ENCODE measurements at places on chromosomes 3 and 15.

DNA sequence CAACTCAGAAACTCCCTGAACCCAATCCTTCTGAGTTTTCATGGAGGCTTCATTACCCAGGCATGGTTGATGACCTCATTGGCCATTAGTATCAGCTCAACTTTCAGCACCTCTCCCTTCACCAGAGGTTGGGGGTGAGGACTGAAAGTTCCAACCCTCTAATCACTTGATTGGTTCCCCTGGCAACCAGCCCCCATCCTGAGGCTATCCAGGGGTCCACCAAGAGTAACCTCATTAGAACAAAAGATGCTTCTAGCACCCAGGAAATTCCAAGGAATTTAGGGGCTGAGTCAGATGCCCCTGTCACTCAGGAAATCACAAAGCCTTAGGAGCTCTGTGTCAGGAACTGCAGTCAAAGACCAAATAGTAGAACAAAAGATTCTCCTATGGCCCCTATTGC, 43.8 kb downstream of the ADAMTSL3 start:
- no peak for DNase-seq

- DNase-seq = no peak
Measured at GRCh38 chr15:98952381-98952803, 55.2 kb downstream of the PGPEP1L start.

DNA sequence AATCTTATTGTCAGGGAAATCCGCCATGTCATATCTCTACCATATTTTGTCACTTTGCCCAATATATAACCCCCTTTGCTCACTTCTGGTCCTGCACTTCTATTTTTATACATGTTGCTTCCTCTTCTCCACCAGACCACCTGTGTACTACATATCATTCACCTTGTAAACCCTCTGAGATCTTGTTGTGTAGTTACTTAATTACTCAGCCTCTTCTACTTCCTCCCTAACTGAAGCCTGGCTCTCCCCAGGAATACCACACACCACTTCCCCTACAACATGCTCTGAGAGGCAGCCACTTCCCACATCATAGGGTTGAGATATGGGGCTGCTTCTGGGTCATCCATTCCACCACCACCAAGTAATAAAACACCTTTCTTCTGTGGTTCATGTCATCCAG, 10.0 kb downstream of the HEXA start:
- DNase-seq = peak; percentile 11

DNA sequence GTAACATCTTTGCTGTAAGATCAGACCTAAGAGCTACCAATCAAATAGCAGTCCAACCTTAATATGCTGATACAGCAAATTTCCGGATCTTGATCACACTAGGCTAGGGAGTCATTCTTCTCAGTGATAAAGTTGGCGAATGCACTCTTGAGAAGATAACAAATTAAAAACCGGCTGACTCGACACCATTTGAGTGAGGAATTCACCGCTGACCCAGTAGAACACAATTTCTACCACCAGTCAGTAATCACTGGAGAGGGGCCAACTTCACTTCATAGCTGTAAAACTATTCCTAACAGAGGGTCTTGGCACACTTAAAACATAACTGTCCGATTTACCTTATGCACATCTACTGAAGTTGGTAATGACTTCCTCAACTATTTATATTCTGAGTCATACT, 47.2 kb downstream of the MEIS2 start:
- DNase-seq = no peak

- DNase-seq = peak; percentile 44
Measured at GRCh38 chr3:128190501-128190900, 37.2 kb downstream of the EEFSEC start.

DNA sequence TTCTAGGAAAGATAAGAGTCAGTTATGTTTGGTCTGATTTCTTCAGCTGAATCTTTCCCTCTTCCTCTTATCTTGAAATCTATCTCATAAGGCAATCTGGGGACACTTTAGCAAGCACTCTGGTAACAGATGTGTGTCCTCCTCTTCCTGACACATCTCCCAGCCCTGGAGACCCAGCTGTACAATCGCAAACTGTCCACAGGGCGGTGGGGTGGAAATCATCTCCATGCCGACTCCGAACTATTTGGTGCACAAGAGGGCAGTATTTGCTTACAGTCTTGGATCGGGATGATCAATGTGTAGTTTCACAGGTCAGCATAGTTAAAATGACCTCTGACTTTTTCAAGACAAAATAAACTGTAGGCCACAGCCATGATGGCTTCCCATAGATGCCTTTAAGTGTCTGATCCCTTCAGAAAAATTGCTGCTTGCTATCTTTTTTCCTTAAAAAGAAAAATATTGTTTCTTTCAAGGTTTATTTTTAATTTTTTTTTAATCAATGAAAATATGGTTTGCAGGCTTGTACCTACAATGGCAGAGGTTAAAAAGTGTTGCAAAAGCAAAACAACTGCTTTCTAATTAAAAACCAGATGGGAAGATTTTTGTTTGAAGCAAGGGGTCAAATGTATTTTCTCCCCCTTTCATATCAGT, 17.7 kb downstream of the EEFSEC start:
- DNase-seq = peak; percentile 79

DNA sequence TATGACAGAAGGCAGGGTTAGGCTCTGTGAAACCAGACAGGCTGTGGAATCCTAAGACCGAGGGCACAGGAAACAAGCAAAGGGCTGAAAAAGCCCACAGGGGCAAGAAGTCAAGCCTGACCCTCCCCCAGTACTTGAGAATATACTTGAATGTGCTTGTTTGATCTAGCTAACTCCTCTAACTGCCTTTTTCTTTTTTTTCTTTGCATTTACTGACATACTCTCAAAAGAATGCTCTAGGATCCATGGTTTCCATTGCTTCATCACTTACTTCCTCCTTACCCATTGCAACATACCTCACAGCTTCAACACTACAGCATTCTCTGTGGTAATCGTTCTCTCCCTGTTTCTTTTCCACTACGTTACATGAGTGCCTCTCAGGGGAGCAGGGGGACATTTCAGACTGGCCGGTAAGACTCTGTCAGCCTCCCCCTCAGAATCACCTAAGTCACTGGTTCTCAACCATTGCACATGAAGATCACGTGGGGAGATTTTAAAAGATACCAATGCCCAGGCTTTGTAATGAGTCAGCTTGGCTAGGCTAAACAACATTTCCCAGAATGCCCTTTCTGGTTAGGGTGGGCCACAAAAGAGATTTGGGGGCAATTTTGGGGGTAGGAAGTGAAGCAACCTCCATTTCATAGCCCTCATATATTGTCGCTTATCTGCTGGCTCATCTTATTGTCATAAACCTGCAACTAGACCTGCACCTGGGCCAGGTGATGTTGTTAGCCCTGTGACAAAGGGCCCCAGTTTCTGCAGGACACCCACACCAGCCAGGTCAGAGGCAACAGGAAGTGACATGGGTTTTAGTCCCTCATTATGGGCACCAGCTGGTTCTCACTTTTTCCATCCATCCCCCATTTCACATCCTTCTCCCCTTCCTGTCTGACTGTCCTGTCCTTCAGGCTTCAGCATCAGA, 24.6 kb upstream of the RSL24D1 start:
- DNase-seq = peak; percentile 96

- DNase-seq = peak; percentile 100
Measured at GRCh38 chr3:141331377-141332318, 36.7 kb upstream of the ZBTB38 start.

DNA sequence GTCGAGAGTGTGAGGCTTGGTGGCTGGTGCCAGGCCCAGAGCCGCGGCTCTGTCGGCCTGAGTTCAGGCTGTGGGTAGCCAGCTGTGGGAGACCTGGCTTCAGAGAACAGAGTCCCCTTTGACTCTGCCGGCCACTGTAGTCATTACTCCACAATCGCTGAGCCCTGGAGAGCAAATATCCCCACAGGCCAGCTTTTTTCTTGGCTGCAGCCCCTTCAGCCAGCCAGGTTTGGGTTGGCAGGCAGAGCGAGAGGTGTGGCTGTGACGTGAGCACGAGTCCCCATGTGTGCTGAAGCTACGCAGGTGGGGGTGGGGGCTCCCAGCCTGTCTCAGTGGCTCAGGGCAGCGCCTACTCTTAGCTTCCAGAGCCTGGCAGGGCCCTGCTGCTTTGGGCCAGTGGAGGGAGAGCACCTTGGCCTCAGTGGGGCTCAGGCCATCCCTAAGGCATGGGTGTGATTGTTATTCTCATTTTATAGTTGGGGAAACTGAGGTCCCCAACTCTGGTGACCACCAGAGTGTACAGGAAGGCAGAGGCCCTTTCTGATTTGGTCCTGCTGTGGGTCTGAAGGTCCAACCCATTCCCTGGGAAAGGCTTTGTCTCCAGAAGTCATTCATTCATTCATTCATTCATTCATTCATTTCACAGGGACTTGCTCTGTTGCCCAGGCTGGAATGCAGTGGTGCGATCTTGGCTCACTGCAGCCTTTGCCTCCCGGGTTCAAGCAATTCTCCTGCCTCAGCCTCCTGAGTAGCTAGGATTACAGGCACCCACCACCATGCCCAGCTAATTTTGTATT, 45.7 kb upstream of the LCTL start:
- DNase-seq = no peak

- no peak for DNase-seq
Measured at GRCh38 chr3:11047500-11047899, 55.0 kb downstream of the SLC6A1 start.

GRCh38 chr3:69370901-69371301, 15.0 kb downstream of the FRMD4B start:
- peak; percentile 78 for DNase-seq

DNA sequence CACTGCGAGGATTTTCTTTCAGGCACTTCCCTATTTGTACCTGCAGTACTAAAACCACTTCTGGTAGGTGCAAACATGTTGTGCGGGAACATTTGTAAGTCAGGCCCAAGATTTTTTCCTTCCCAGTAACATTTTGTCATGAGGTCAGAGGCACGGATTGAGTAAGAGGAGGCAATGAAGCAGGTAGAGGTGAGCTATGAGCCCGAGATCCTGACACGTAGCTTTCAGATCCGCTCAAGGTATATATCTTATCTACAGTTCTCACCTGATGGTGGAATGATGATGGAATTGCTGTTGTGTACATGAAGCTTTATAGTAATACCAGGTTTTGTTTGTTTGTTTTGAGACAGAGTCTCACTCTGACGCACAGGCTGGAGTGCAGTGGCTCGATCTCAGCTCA, 497.5 kb downstream of the NR2F2 start:
- no peak for DNase-seq

GRCh38 chr3:116056280-116056679, 389.0 kb downstream of the LSAMP start:
- DNase-seq = no peak

GRCh38 chr15:61888074-61888780, 172.0 kb downstream of the VPS13C start:
- DNase-seq = no peak

- no peak for DNase-seq
Measured at GRCh38 chr15:65371976-65372786, 5.6 kb downstream of the IGDCC3 start.

- peak; percentile 47 for DNase-seq
Measured at GRCh38 chr3:106711650-106712049, 665.6 kb upstream of the CCDC54 start.

- peak; percentile 67 for DNase-seq
Measured at GRCh38 chr15:71651750-71652186, 158.6 kb upstream of the NR2E3 start.

- DNase-seq = no peak
Measured at GRCh38 chr3:73832426-73832825, 207.7 kb upstream of the PDZRN3 start.

- no peak for DNase-seq
Measured at GRCh38 chr3:115975796-115976195, 352.5 kb downstream of the GAP43 start.
